Activated naive CD4-positive, alpha-beta T cell treated with anti-CD3 and anti-CD28 coated beads, Interleukin-2, amount 10 ng/mL, durations not matched to agents 7 days and 5 days (primary cell): ENCODE measurements at places on chromosomes 6 and 20.

GRCh38 chr6:3965071-3965718, 113.7 kb downstream of the FAM217A start:
- H3K4me3 ChIP-seq = no peak overlapping the region
- DNase-seq = no peak
- no peak overlapping the region for H3K27ac ChIP-seq
- H3K27me3 ChIP-seq = peaks cover 4% of the 10 kb centered on the region

DNA sequence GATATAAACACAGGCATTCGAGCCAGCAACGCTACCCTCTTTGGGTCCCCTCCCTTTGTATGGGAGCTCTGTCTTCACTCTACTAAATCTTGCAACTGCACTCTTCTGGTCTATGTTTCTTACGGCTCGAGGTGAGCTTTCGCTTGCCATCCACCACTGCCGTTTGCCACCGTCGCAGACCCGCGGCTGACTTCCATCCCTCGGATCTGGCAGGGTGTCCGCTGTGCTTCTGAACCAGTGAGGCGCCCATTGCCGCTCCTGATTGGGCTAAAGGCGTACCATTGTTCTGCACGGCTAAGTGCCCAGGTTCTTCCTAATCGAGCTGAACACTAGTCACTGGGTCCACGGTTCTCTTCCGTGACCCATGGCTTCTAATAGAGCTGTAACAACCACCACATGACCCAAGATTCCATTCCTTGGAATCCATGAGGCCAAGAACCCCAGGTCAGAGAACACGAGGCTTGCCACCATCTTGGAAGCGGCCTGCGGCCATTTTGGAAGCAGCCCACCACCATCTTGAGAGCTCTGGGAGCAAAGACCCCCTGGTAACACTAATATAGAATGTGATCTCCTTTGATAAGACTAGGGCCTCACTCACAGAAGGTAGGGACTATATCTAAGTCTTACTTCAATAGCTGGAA, 973 bp downstream of the UBD start:
- no peaks in the 10 kb centered on the region for H3K36me3 ChIP-seq
- peaks cover 51% of the 10 kb centered on the region for H3K27me3 ChIP-seq
- no peak overlapping the region for H3K4me3 ChIP-seq

- no peaks in the 10 kb centered on the region for H3K36me3 ChIP-seq
- H3K4me1 ChIP-seq = no peaks in the 10 kb centered on the region
- H3K27ac ChIP-seq = no peak overlapping the region
- H3K27me3 ChIP-seq = peaks cover 13% of the 10 kb centered on the region
- peak; percentile 70 for DNase-seq
- H3K4me3 ChIP-seq = no peak overlapping the region
Observed at GRCh38 chr6:87078983-87079616, 15.8 kb downstream of the CGA start.

- no peaks in the 10 kb centered on the region for H3K36me3 ChIP-seq
- no peaks in the 10 kb centered on the region for H3K27me3 ChIP-seq
- no peak overlapping the region for H3K27ac ChIP-seq
- H3K4me3 ChIP-seq = no peak overlapping the region
- H3K4me1 ChIP-seq = peaks cover 8% of the 10 kb centered on the region
- DNase-seq = no peak
Observed at GRCh38 chr20:63682384-63683139, 13.9 kb upstream of the TNFRSF6B start.

GRCh38 chr6:33279971-33280511, 3.1 kb downstream of the B3GALT4 start:
- H3K36me3 ChIP-seq = peaks cover 48% of the 10 kb centered on the region
- H3K4me3 ChIP-seq = no peak overlapping the region
- H3K4me1 ChIP-seq = peaks cover 51% of the 10 kb centered on the region
- peak; percentile 25 for DNase-seq

GRCh38 chr6:154356113-154356512, 490 bp downstream of the IPCEF1 start:
- no peak overlapping the region for H3K4me3 ChIP-seq
- no peak overlapping the region for H3K27ac ChIP-seq
- no peak for DNase-seq

DNA sequence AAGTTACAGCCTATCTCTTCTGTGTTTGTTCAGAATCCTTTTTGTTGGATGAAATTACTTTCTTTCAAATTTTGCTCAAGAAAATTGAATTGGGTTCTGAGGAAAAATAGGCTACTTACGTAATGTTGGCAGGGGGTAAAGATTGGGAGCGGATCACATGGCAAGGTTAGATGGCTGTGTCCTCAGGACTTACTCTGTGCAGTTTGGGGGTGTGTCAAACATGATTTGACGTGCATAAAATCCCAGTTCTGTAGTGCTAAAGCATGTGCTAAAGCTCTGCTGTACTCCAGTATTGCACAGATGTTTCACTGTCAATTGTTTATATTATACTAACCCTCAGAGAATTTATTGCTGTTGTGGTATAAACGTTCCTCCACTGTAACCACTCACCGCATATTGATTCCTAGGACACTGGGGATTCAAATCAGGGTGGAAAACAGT, 2.6 kb downstream of the NT5E start:
- H3K4me1 ChIP-seq = peaks cover 46% of the 10 kb centered on the region
- no peak overlapping the region for H3K27ac ChIP-seq
- H3K36me3 ChIP-seq = no peaks in the 10 kb centered on the region
- DNase-seq = no peak
- H3K27me3 ChIP-seq = peaks cover 85% of the 10 kb centered on the region

GRCh38 chr20:62449951-62450691, 22.8 kb upstream of the RBBP8NL start:
- DNase-seq = no peak
- no peaks in the 10 kb centered on the region for H3K36me3 ChIP-seq
- peaks cover 25% of the 10 kb centered on the region for H3K27me3 ChIP-seq
- no peak overlapping the region for H3K27ac ChIP-seq
- no peak overlapping the region for H3K4me3 ChIP-seq

DNA sequence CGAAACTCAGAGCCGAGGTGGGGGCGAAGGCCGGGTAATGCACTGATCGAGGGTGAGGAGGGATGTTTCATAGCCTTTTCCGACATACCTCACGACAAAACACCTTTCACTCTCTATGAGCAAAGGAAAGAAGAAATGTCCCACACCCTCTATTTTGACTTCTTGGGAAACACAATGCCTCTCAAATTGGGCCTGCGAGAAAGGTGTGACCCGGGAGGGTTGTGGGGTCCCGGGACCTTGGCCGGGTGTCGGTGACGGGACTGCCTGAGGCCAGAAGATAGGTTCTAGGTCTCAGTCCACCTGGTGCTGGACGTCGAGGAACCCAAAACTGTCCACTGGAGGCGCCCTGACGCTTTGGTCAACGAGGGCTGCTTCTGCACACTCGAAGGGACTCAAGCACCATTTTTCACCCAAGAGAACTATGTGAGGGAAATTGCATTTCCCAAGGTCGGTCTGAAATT, 41.1 kb upstream of the OSTM1 start:
- peaks cover 49% of the 10 kb centered on the region for H3K4me1 ChIP-seq
- peaks cover 1% of the 10 kb centered on the region for H3K36me3 ChIP-seq
- H3K27me3 ChIP-seq = peaks cover 100% of the 10 kb centered on the region
- DNase-seq = peak; percentile 35
- H3K4me3 ChIP-seq = peak overlapping the region; percentile 53

- H3K27me3 ChIP-seq = no peaks in the 10 kb centered on the region
- no peak overlapping the region for H3K4me3 ChIP-seq
- H3K36me3 ChIP-seq = peaks cover 12% of the 10 kb centered on the region
Observed at GRCh38 chr6:144653885-144654505, 368.9 kb downstream of the UTRN start.

DNA sequence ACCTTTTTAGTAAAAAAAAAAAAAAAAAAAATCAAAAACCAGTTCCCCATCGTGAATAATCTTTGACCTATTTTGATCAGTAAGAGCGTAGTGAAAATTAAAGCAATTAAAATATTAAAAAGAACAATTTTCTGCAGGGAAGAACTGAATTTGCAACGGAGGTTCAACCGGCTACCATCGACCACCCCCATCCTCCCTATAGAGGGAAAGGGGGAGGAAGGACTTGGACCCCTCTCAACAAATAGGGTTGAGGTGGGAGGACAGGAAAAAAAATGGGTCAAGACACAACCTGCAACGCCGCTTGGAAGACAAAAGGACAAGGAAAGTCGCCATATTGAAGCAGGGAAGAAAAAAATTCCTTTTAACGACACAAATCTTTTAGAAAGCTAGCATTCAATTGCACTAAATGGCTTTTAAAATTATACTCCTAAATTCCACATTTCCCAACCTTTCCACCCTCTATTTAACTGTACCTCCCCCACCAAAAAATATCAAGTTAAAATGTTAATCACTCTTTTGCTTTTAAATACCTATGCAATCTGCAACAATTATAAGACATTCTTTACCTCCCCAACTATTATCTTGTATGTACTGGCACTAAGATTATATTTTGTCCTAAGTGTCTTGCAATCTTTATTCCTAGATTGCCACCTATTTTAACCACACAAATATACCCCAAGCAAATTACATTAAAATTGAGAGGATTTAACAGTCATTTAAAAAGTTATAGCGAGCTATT, 1.7 kb downstream of the PPP1R10 start:
- peak overlapping the region; percentile 99 for H3K27ac ChIP-seq
- peaks cover 56% of the 10 kb centered on the region for H3K4me1 ChIP-seq
- peaks cover 70% of the 10 kb centered on the region for H3K36me3 ChIP-seq
- peak overlapping the region; percentile 93 for H3K4me3 ChIP-seq
- H3K27me3 ChIP-seq = peaks cover 5% of the 10 kb centered on the region
- peak; percentile 50 for DNase-seq

GRCh38 chr20:22719167-22719591, 134.8 kb upstream of the FOXA2 start:
- no peak overlapping the region for H3K4me3 ChIP-seq
- H3K4me1 ChIP-seq = no peaks in the 10 kb centered on the region
- H3K27me3 ChIP-seq = no peaks in the 10 kb centered on the region
- H3K36me3 ChIP-seq = no peaks in the 10 kb centered on the region
- no peak overlapping the region for H3K27ac ChIP-seq
- no peak for DNase-seq

GRCh38 chr6:166504100-166504499, 82.4 kb downstream of the RAMACL start:
- no peak for DNase-seq
- no peak overlapping the region for H3K27ac ChIP-seq
- H3K4me3 ChIP-seq = no peak overlapping the region
- H3K4me1 ChIP-seq = no peaks in the 10 kb centered on the region
- no peaks in the 10 kb centered on the region for H3K27me3 ChIP-seq

GRCh38 chr6:109130065-109130464, 34.8 kb downstream of the CEP57L1 start:
- no peak overlapping the region for H3K27ac ChIP-seq
- H3K4me1 ChIP-seq = no peaks in the 10 kb centered on the region
- H3K4me3 ChIP-seq = no peak overlapping the region
- H3K36me3 ChIP-seq = peaks cover 11% of the 10 kb centered on the region

DNA sequence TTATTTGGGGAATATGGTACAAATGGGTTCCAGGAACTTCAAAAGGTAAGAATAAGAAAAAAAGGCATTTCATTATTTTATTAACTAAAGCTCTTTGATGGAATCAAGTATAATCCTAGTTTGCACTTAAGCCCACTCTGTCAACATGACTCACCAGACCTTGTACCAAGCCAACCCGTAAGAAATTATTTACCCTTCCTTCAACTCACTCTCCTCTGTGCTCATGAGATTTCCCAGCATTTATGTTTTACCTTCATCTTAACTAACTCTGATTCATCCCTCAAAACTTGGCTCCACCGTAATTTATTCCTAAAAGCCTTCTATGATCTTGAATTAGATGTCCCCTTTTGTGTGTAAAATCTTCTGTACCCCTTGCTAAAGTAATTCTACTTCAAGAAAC, 308.7 kb downstream of the PKHD1 start:
- no peaks in the 10 kb centered on the region for H3K4me1 ChIP-seq
- H3K27ac ChIP-seq = no peak overlapping the region
- H3K36me3 ChIP-seq = no peaks in the 10 kb centered on the region
- no peaks in the 10 kb centered on the region for H3K27me3 ChIP-seq
- no peak overlapping the region for H3K4me3 ChIP-seq
- DNase-seq = no peak

DNA sequence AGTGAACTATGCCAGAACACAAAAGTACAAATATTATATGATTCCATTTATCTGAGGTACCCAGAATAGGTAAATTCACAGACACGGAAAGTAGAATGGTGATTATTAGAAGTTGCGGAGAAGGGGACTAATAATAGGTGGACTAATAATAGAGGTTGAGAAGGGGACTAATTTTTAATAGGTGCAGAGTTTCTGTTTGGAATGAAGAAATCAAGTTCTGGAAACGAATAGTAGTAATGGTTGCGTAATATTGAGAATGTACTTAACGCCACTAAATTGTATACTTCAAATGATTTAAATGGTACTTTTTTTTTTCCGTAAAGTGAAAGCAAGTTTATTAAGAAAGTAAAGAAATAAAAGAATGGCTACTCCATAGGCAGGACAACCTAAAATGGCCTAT, 33.2 kb downstream of the B4GALT5 start:
- no peak overlapping the region for H3K4me3 ChIP-seq
- H3K36me3 ChIP-seq = no peaks in the 10 kb centered on the region
- no peak for DNase-seq
- no peak overlapping the region for H3K27ac ChIP-seq
